ENCODE measurements at places on chromosomes 13 and 19.

DNA sequence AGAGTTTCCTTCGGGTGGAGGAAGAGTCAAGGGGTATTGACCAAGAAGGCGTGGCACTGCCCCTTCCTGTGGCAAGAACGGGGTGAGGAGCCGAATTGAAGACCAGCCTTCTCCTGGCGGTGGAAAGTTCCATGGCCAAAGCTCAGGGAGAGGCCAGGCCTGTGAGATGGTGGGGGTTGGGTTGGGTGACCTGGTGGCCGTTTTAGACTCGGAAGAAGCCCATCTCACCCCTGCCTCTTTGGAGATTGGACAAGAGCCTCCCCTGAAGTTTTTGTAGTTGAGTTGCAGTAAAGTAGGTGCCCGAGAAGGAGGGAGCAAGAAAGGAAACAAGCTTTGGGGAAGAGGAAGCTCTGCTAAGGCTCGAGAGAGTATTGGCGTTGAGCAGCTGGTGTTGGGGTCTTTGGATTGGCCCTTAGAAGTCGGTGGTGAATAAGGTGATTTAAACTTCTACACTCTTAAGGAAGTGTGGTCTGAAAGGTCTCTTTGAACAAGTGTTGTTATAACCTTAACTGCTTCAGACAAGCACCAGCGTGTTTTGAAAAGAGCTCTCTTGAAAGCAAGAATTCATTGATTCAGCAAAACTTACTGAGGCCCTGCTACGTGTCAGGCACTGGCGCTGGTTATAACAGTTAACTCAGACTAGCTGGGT is 964 bp downstream of the SPINT2 start:
- no peak for DNase-seq

DNA sequence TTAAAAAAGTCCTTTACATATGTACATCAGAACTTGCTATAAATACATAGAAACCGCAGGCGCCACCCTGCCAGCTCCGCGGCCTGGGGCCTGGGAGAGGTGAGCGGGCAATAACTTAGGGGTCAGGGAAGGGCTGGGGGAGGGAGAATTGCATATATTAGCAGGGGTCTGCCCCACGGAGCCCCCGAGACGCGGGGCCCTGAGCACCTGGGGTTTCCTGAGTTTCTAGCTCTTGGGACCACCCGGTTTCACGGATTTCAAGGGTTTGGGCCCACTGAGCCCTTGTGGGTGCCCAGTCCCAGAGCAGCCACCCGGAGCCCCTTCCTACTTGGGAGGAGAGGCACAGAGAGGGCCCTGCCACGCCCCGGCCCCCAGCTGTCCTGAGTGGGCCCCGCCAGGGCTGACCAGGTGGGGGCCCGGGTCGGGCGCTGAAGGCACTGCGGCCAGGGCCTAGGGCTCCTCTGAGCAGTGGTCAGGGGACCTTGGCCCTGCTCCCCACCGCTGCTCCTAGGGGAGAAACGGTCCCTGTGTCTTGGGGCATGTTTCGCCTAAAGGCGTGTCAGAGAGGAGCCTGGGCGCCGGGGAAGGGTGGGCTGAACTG is 4.0 kb downstream of the GPX4 start:
- no peak for DNase-seq

GRCh38 chr19:40549007-40549708 is 27.5 kb upstream of the SHKBP1 start:
- DNase-seq: no peak

GRCh38 chr19:10332158-10332964 is 968 bp downstream of the RAVER1 start:
- DNase-seq: no peak

DNA sequence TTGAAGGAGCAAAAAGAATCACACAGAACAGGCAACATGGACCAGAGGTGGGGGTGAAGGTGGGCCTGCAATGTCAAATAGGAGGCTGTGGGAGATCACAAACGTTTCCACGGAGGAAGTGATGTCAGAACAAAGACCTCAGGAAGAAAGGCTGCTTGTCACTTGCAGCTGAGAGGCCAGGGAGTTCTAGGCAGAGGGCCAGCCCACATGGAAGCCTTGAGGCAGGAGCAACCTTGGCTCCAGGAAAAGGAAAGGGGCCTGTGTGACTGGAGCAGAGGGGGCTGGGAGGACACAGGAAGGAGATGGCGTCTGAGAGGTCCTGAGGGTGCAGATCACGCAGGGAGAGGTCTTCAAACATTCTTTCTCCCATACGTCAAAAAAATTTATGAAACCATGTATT is 16.3 kb downstream of the ZNF160 start:
- no peak for DNase-seq

DNA sequence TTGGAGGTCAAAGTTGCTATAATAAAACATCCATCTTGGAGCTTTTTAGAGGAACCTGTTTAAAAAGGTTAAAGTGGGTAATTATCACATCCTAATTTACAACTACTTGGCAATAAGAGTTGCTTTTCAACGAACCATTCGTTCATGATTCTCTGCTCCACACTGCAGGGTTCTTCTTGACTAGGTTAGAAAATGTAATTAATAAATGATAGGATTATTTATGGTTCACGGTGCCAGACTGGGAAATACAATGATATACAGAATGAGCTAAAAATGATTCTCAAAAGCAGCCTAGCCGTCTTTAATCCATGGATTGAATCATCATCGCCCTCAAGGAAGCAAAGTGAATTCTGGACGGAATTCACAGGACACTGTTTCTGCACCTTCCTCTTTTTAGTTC is 291.2 kb downstream of the TEX29 start:
- DNase-seq: no peak

DNA sequence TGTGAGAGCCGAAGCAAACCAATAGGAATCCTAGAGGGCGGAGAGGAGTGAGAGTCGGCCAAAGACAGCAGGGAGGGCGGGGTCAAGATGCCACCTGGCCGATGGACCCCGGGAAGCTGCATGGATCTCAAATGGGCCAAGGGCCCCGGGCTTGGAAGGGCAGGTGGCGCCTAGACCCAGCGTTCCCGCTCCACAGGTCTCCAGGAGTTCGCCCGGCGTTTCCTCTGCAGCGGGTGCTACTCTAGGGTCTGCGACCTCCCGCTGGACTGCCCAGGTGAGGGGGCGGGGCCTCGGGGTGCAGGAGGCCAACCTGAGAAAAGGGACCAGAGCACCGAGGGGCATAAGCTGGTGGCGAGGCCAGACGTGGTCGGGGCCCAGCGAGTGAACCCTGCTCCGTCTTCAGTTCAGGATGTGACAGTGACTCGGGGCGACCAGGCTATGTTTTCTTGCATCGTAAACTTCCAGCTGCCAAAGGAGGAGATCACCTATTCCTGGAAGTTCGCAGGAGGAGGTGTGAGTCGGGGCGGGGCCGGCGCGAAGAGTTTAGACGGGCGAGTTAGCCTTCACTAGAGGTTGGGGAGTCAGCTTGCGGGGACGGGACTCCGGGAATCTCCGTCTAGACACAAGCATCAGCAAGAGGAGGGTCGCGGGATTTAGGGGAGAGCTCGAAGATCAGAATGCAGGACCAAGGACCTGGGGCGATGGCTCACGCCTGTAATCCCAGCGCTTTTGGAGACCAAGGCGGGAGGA is 9.9 kb downstream of the SPACA6 start:
- DNase-seq: no peak

GRCh38 chr13:110397436-110398115 is 90.5 kb downstream of the COL4A2 start:
- DNase-seq: no peak

GRCh38 chr13:100600915-100601314 is 12.3 kb upstream of the GGACT start:
- no peak for DNase-seq

DNA sequence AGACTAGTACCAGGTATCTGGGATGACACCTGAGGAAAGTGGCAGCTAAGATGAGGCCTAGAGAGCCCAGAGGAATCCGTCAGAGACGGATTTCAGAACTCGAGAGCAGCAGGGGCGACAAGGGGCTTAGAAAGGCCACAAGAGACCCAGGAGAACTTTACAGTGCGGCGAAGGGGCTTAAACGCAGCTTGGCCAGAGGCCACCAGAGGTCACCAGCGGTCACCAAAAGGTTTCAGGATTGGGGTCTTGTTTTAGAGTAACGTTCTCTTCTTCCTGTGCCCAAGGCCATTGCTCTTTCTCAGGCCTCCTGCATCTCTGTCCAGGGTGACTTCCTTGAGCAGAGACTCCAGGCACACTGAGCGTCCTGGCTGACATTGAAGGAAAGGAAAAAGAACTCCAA is 2.2 kb downstream of the ZSCAN22 start:
- DNase-seq: no peak

GRCh38 chr13:106589716-106590115 is 21.8 kb upstream of the ARGLU1 start:
- DNase-seq: no peak

- no peak for DNase-seq
Observed at GRCh38 chr13:33284916-33285315, 639 bp downstream of the STARD13 start.

DNA sequence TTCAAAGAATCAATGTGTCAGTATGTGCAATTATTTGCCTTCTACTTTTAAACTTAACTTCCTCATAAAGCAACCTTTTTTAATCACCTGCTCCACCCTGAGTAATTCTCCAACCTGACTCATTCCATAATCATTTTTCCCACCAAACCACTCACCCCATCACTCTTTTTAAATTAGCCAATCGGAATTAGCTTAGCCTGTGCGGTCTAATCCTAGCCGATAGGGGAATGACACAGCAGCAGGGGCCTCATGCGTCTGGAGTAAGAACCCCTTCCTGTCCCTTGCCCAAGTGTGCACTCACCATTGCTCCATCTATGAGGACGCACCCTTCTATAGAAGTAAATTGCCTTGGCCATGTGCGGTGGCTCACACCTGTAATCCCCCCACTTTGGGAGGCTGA is 27.4 kb upstream of the ZNF83 start:
- DNase-seq: no peak

GRCh38 chr19:40974633-40975037 is 16.4 kb upstream of the CYP2B6 start:
- DNase-seq: peak; percentile 43

DNA sequence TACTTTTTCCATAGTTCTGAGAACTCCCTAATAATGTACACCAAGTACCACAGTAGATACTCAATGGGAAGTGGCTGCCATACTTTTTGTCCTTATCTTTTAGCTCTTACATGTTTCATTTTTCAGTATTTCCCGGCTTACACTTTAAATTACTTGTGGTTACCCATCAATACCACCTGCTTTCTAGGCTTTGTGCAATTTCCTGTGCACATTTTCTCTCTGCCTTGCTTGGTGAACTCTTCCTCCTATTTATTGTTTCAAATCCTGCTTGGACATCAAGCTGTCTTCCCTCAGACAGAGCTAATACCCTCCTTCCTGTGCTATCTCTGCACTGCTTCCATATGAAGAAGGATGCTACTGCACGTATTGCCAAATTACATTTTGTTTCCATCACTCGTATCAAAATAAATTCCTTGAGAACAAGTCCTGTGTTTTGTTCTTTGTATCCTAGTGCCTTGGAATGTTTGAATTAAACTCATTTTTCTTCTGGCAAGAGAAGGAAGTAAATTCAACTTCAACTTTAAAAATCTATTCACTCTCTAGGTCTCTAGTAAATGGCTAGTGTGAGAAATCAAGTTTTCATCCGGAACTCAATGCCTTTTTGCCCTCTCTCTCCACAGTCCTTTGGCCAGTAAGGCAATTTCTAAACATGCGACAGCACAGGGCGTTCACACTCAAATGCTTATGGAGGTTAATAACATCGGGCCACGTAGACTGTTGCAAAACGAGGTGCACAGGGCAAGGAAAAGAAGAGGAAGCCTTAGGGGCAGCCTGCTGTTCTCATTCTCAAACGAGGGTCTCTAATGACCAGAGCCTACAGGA is 5.6 kb downstream of the ZAR1L start:
- DNase-seq: no peak

DNA sequence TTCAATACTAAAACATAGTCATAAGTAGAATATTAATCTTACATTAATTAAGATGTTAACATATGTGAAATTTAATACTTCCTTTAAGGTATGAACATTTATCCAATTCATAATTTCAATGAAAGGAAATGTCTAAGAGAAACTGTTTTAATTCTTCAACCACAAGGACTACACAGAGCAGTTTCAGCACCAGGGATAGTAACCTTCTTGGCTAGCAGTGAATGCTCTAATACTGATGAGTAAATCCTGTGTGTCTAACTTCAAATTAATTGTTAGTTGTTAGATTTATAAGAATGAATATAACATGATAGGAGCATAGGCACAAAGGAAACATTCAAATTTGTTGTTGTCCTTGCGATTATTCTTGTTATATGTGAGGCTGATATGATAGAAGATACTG is 15.6 kb upstream of the NBEA start:
- no peak for DNase-seq

DNA sequence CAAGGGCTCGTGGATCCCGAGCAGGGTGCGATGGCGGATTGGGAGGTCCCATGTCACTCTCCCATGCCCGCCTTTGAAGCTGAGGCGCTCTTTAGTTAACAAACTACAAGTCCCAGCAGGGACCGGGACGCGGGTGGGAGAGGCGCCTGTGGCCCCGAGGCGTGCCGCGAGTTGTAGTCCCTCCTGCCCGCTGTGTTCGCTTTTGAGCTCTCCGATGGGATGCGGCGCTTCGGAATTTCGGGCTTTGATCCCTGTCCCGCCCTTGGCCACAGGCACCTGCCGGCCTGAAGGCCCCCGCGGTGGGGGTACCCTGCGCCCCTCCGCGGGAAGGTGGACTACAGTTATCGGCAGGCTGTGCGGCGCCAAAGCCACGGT is 11.0 kb downstream of the CYTH2 start:
- no peak for DNase-seq

GRCh38 chr19:23273022-23273589 is 22.9 kb upstream of the ZNF724 start:
- no peak for DNase-seq

DNA sequence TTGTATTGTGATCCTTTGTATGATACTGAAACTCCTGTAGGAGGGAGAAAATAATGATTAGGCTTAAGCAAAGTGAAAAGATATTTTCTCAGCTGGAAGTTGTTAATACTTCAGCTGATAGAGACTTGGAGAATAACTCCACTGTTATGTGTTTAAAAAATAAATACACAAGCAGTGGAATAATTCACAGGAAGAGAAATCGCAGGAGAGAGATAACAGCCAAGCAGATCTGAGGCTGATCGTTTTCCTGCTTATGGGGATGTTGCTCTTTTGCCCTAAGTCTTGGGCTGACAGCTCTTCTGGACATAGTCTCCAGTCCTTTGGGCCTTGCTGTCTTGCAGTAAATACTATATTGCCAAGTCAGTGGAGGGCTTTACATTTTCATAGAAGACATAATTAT is 93.3 kb downstream of the OLFM4 start:
- DNase-seq: no peak

DNA sequence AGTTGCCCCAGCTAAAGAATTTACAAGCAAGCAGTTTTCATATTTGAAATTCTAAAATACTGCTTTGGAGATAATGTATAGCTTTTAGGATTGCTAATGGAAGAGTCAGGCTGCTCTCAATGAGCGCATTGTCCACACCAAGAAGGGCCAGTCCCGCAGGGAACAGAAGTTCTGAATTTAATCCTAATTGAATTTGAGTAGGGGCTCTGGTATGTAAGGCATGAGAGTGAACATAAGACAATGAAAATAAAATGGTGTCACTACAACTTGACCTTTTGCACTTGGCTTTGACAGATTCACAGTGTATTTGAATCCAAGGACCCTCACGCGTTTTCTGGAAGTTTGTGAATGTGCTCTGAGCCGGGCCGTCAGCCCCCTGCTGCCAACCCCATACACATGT is 32.6 kb downstream of the RAB20 start:
- DNase-seq: no peak

- no peak for DNase-seq
Observed at GRCh38 chr13:99655351-99656091, 154.2 kb downstream of the TM9SF2 start.
